HS-27A (cell line): ENCODE measurements at places on chromosomes 5 and 9.
A peak's percentile ranks its signal among the peaks of the same experiment; 100 is the strongest.

GRCh38 chr5:178460598-178460997, 129.6 kb downstream of the COL23A1 start:
- no peak for DNase-seq

GRCh38 chr9:18012170-18012569, 433.3 kb downstream of the SH3GL2 start:
- DNase-seq: no peak

GRCh38 chr5:68711293-68712200, 382.3 kb upstream of the SLC30A5 start:
- no peak for DNase-seq

- no peak for DNase-seq
Observed at GRCh38 chr5:132779961-132780360, 2.9 kb upstream of the SEPTIN8 start.

GRCh38 chr5:96209829-96210228, 223.2 kb downstream of the PCSK1 start:
- DNase-seq: peak; percentile 22

DNA sequence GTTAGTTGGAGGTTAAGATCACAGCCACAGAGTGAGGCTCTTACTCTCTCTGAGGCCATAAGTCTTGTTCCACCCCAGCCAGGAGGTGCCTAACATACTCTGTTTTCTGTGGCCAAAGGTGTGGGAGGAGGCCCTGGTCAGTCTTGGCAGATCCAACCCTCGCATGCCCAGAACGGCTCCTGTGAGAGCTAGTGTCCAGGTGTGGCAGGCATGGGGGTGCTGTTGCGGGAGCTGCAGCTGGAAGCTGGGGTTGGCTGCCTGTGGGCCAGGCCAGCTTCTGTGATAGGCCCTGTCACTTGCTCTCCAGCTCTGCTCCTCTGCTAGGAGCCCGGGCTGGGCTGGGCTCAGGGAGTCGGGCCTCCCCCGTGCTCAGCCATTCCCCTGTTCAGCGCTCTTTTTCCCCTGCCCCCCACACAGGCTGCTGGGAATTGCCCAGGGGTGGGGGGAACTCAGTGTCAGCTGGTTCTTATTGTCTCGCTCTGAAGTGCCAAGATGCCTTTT, 31.6 kb downstream of the IER5L start:
- no peak for DNase-seq

DNA sequence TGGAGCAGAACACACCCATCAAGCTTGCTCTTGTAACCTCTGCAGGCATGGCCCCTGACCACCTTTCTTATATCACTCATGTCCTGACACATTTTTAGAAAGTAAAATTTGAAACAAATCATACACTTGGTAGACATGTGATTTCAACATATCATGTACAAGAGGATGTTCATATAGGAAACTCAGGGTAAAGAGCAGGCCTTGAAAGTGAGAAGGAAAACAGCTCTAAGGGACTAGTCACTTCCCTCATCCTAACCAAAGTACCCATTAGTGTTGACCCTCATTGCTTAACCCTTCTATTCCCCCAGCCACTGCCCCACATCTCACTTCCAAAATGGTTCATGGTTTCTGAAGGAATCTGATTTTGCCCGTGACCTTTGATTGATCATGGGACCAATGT, 492.4 kb upstream of the KLF4 start:
- DNase-seq: no peak

DNA sequence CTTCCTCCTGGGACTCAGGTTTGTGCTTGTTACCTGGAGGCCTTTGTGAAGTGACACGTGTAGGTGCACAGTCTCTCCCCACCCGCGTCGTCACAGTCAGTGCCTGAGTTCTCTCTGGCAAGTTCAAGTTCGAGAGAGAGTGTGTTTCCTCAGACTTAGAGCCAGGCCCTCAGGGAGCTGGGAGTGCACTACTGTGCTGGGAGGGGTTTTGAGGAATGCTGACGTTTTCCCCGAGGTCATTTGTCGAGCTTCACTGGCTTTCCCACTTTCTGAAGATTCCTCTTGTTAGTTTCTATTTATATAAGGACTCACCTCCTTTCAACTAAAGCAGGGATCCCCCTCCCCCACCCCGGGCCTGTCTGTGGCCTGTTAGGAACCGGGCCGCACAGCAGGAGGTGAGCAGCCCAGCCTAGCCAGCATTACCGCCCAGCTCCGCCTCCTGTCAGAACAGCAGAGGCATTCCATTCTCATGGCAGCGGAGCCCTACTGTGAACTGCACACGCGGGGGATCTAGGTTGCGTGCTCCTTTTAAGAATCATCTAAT, 209.2 kb downstream of the DIRAS2 start:
- DNase-seq: no peak

- no peak for DNase-seq
Observed at GRCh38 chr9:1005043-1005667, 28.7 kb downstream of the DMRT3 start.

DNA sequence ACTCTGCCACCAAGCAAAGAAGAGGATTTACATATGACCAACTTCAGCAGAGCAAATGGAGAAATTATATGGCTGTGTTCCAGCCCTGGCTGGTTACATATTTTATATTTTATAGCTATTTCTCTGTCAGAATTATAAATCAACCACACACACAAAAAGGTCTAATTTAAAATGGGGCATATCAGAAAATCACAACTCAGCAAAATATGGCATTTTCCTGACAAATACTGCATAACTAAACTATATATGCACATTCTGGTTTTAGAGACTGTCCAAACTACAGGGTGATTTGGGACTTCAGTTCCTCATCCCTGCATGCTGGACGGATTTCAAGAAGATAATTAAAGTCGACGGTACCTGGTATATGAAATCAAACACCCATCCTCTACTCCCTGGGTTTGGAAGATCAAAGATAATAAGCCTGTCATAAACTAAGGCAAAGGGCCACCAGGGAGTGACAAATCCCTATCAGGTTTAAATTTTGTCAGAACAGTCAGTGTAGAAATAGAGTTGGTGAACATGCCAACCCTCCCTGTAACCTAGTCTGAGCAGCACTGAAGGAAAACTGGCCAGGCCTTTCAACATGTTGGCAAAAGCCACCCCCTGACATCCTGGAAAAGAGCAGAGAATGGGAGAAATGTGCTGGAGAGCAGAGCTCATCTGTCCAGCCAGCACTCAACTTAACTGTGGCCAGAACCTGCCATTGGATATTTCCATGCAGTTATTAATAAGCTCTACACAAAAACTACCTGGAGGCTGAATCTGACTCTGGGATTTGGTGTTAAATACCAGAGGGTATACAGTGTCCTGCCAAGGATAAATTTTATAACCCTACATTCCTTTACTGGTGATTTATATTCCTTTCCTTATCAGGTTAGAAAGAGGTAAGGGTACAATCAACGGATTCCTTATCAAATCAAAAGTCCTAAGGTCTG, 235.7 kb downstream of the ENC1 start:
- no peak for DNase-seq

DNA sequence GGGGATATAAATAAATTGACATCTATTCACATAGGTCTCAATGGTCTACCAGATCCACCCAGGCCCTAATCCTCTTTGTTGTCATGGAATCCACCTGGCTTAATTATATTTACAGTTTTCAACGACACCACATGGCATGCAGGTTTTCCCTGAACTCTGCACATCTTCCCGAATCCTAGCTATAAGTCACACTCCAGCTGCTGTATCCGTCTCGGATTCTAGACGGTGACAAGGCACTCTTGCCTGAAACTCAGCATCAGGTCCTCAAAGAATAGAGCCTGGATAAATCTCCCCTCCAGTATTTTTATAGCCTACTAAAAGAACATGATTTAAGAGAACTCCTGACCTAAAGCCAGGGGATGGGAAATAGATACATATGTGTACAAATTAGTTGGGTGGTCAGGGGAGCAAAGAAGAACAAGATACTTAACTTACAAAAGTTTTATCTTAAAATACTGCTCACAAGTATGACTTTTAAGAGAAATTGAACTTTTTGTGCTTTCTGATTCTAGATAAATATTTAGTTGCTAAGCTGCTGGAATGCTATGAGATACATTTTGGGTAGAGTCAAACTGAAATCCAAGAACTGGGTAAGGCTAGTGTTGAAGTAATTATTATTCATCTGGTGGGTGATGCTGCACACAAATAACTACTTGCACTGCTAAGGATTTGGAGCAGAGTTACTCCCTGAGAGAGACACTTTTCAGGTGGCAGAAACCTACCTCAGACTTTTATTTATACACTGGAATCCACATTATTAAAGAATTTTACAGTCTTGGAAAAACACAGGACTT, 187.3 kb downstream of the EFNA5 start:
- DNase-seq: no peak

- DNase-seq: no peak
Observed at GRCh38 chr5:172113036-172113435, 75.0 kb downstream of the STK10 start.

DNA sequence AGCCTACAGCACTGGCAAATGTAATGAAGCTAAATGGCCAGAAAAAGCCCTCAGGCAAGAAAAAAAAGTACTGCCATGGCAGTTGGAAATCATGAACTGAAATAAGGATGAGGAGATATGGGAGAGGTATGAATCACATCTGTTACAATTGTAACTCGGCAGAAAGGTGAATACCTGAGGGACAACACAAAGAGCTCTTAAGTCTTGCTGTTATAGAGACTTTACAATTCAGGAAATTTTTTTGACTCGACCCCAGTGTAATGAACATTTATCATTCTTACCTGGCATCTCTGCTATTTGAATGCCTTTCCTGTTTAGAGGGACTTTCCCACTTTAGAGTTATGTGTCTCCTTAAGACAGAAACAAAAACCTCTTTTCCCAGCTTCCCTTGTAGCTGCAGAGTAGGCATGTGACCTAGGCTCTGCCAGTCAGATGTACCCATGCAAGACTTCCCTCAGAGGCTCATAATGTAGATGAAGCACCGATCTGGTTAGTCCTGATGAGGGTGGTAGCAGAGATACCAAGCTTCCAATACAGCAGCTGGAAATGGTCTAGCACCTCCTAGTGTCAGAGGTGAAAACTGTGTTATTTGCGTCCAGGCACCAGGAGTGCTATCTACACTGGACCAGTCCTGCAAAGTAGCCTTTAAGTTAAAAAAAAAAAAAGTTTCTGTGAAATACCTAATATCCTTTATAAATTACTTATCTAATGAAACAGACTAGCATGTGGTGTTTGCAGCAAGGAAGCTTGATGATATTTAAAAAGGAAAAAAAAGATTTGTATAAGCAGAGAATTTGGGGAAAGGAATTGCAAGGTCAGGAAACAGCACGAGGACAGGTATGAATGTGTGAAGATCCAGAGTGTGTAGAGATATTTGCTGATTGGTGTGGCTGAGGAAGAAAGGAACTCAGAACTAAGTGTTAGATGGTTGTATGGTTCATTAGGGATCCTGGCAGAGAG, 146.9 kb upstream of the SLC1A3 start:
- no peak for DNase-seq

GRCh38 chr5:147445917-147446316, 64.0 kb downstream of the DPYSL3 start:
- no peak for DNase-seq

DNA sequence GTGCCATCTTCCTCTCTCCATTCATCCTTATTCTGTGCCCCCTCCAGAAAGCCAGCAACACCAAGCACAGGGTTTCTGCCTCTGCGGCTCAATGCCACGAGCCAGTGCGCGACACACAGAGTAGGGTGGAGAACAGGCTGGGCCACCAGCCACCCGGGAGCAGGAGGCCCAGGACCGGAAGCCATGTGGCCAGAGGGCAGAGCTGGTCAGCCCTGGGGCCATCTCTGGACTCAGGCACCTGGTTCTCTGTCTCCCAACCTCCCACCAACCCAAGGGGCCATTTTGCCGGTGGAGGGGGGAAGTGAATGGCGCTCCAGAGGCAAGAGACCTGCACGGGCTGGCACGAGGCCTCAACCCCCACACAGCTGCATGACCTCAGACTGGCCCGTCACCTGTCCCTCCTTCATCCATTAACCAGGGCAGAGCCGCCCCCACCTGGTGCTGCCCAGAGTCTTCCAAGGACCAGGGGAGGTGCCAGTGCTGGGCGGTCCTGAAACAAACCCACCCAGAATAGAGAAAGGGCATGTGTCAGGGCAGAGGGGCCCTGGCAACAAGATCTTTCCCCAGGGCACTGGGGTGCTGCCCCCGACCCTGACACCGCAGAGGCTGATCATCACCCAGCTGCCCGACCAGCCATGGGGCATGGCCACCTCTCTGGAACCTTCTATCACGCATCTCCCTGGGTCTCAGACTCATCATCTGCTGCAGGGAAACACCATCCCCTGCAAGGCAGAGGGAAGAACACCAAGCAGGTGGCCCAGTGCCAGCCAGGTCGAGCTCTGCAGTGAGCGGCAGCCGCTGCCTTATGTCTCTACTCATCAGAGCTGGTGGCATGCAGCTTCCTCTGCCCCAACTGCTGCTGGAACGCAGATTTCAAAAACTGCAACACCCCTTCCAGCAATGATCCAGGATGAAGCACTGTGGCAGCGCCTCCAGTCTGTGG, 11.9 kb downstream of the VAV2 start:
- no peak for DNase-seq

GRCh38 chr9:26893030-26893676, 551 bp upstream of the CAAP1 start:
- no peak for DNase-seq

- no peak for DNase-seq
Observed at GRCh38 chr9:120569556-120569955, 10.4 kb downstream of the CDK5RAP2 start.

DNA sequence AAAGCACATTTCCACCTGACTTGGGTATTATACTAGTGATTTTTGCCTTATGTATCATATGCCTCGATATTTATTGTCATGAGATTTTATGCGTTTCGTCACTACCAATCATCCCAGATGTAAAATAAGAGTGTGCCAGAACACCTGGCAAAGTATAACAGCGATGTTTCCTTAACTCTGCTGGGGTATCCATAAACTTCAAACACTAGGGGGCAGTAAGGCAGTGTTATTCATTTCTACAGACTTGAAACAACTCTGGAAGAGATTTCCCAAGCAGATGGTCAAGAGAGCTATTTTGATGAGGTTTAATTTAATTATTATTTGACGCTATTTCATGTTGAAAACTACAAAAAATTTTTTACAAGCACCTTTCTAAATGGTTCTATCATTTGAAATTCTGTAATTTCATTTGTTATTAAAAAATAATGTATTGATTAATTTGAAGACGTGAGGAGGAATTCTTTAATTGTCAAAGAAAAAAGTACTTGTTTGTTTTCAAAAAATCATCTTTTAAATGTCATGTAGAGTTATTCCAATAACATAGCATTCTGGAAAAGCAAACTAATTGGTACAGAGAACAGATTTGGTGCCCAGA, 388.5 kb upstream of the CTNND2 start:
- DNase-seq: peak; percentile 2

DNA sequence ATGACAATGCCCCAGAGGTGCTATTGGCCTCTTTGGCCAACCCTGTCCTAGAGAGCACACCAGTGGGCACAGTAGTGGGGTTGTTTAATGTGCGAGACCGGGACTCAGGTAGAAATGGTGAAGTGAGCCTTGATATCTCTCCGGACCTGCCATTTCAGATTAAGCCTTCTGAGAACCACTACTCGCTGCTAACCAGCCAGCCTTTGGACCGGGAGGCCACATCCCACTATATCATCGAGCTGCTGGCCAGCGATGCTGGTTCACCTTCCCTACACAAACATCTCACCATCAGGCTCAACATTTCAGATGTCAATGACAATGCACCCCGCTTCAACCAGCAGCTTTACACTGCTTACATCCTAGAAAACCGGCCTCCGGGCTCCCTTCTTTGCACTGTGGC, 1.4 kb downstream of the PCDHGC5 start:
- no peak for DNase-seq
